ENCODE measurements at places on chromosomes 2 and 18.

GRCh38 chr2:172087207-172087779 lies 2.0 kb downstream of the DLX1 start:
- no peak for DNase-seq

DNA sequence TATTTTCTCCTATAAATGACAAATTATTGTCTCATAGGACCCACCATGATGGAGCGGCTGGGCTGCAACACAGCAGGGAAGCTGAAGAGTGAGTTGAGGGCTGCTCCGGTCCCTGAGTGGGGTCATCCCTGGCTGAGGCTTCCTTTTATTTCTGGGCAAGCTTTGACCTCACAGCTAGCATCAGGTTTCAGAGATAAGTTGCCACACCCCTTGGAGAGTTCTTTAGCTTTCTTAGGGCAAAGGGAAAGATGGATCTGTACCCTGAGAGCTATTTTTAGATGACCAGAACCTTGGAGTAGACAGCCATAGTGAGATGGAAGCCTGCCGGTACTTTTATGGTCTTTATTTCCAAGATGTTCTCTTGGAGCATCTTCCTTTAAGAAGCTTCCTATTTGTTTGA lies 11.5 kb downstream of the MYL1 start:
- no peak for DNase-seq

DNA sequence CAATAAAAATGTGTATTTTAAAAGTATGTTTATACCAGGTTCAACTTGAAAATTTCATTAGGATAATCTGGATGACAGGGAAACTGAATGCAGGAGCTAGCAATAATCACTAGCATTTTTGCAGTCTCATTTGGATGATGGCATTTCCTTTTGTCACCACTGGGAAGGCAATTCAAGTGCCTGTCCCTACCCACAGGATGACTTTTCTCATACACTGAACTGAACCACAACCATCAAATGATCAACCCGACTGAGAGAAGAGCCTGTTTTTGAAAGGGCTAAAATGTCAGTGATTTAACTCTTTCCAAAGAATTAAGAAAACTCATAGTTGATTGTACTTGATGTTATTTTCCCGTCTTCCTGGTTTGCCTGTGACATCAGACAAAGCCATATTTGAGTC lies 115.0 kb downstream of the FAM124B start:
- no peak for DNase-seq

- DNase-seq = no peak
Observed at GRCh38 chr2:64448041-64448426, 5.9 kb upstream of the LGALSL start.

DNA sequence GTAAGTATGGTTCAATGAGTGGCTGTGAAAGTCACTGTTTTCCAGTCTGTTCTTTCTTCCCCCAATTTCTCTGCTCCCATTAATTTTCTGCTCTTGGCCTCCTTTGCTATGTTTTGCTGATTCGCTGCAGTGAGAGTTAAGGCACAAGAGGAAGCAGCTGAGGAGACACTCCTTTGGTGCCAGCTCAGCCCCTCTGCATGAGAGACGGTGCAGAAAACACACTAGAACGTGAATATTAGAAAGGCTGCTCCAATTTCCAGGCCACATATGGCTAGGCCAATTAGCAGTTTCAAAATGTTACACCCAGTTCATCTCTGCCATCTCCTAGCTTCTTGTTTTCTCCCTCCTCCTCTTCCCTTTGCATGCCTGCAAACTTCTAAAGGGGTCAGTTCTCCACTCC lies 38.9 kb downstream of the AKAIN1 start:
- DNase-seq = no peak

Data from stimulated activated CD4-positive, alpha-beta T cell treated with anti-CD3 and anti-CD28 coated beads, Interleukin-12 subunit alpha, Interleukin-12 subunit beta, amount 100 ng/mL, for 48 hours (primary cell).